ENCODE measurements at places on chromosomes 12 and 14.

DNA sequence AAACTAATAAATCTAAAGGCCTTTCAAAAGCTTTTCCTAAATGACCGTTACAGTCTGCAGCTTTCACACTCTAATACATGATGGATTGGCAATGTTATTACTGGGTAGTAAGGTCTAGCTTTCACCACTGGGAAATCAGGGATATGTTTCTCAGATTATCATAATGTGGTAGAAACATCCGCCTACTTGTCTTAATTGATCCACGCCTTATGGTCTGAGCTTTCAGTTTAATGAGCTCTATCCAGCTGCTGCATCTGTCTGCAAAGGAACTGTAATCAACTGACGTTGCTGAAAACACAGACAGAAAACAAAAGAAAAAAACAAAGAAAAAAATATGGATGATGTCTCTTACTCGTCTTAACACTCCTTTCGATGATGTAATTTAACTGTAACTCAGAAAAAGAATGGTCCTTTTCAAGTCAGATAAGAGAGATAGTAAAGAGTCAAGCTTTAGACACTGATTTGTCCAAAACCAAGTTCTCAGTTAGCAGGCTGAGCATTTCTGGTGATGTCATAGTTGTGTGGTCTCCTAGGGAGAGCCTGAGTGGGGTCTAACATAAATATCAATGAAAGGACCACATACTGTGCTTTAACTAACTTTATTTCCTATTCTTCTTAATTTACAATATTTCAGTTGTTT is 85.9 kb downstream of the C2CD5 start:
- no peak for DNase-seq

DNA sequence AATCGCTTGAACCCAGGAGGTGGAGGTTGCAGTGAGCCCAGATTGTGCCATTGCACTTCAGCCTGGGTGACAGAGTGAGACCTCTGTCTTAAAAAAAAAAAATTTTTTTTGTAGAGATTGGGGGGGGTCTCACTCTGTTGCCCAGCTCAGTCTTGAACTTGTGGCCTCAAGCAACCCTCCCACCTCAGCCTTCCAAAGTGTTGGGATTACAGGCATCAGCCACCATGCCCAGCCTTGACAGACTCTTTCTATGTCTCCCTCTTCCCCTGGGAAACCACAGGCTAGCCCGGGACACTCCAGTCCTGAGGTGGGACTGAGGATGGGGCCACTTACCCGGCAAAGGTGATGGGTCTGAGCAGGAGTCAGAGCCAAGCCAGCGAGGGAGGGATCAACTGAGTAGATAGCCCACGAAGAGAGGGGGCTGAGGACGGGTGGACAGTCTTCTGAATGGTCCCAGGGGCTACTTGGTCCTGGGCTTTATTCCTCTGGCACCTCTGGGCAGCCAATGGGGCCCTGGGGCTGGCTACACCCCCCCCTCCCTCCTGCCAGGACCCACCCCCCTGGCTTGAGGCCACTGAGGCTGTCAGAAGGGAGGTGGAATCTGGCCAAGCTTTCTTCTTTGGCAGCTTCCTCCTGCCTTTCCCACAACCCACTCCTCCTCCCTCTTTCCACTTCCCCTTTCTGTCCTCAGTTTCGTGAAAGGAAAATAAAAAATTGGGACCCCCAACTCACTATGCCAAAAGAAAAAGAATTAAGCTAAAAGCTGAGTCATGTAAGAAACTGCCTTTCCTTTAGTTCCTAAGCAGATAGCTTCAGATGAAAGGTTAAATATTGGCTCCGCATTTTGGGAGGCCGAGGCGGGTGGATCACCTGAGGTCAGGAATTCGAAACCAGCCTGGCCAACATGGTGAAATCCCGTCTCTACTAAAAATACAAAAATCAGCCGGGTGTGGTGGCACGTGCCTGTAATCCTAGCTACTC is at the start of gene SDS:
TSS of gene SDS (minus strand) at position 453 of the 981 bp plus-strand sequence. CDS start 4,179 bp downstream, outside the sequence.
- DNase-seq = no peak

DNA sequence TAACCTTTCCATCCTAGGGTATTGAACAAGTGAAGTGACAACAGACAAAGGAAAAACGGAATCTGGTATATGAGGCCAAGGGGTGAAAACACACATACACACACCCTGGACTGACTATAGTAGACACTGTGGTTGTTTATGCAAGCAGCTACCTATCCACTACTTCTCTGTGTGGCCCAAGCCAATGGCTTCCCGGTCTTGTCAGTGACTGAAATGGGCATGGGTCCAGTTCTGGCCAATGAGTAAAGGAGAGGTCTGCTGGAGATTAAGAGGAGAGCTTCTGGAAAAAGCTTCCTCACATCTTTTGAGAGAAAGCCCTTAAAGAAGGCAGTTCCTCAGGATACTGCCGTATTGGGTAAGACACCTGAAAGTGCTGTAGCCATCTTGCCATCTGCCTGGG is 19.3 kb downstream of the MBIP start:
- peak; percentile 20 for DNase-seq

GRCh38 chr14:49880267-49881064 is 12.4 kb upstream of the ARF6 start:
- DNase-seq = no peak

- DNase-seq = peak; percentile 64
Measured at GRCh38 chr12:112557951-112558630, 139.3 kb downstream of the PTPN11 start.

DNA sequence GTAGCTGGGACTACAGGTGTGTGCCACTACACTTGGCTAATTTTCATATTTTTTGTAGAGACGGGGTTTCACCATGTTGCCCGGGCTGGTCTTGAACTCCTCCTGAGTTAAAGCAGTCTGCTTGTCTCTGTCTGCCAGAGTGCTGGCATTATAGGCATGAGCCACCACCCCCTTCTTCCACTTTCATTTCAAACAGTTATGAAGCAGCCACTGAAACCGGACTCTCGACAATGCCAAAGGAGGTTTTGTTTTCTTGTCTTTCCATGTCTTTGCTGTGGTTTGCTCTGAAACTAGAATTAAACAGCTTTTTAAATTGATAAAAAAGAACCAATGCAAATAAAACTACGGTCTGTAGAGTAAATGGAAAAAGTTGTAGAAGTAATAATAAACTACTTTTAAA is 30.4 kb downstream of the RAP1B start:
- DNase-seq = no peak

- no peak for DNase-seq
Measured at GRCh38 chr12:50614167-50614759, 109.5 kb downstream of the DIP2B start.

GRCh38 chr14:92292673-92293072 is 30.3 kb upstream of the SLC24A4 start:
- no peak for DNase-seq

- DNase-seq = no peak
Measured at GRCh38 chr12:94143951-94144350, 4.4 kb upstream of the PLXNC1 start.

- DNase-seq = peak; percentile 87
Measured at GRCh38 chr12:52004042-52004648, 2.6 kb upstream of the TAMALIN start.

DNA sequence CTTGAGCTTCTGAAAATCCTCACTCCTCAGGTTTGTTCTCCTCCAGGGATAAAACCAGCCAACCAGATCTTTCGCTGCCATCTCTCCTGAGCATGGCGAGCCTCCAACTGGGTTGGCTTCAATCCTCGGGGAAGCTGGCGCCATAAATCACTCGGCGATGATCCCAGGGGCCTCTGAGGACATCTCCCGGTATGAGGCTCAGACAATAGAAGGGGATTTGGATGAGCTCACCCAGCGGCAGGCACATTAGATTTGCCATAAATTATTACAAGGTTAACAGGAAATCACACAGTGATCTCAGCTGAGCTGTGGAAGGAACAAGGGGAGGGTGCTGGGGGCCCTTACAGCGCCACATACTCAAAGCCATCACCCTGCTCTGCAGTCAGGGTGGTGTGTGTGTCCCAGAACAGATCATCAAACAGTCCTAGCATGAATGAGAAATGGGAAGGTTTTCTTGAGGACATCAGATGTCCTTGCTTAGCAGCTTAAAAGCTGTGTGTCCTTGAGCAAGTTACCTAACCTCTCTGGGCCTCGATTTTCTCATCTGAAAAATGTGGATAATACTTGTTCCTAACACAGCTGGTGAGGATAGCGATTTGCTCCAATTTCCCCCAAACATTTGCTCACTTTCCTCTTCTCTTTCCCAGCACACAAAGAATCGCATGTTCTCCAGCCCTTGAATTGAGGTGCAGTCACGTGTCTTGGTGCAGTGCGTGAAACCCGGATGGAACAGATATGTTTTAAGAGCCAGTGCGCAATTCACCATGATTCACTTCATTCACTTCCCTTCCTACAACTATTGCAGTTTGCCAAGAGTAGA is 142.8 kb downstream of the SCARB1 start:
- DNase-seq = peak; percentile 74

DNA sequence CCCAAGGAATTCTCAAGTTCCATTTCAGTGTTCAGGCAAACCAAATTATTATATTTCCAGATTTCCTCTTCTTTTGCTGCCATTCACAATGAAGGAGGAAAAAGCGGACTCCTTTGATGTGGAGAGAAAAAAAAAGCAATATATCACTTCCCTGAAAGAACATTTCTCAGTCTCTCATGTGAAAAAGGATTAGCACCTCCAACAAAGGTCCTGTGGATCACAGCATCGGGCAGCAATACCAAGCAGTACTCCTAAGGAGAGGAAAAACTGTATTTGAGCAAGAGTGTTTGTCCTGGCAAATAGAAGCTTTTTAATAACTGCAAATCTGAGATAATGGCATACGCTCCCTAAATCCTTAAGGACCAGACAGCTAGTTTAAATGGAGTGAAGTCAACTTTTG is 93.9 kb upstream of the RFX4 start:
- DNase-seq = no peak

GRCh38 chr12:99311373-99311772 is 336.2 kb upstream of the GARIN6 start:
- DNase-seq = no peak

DNA sequence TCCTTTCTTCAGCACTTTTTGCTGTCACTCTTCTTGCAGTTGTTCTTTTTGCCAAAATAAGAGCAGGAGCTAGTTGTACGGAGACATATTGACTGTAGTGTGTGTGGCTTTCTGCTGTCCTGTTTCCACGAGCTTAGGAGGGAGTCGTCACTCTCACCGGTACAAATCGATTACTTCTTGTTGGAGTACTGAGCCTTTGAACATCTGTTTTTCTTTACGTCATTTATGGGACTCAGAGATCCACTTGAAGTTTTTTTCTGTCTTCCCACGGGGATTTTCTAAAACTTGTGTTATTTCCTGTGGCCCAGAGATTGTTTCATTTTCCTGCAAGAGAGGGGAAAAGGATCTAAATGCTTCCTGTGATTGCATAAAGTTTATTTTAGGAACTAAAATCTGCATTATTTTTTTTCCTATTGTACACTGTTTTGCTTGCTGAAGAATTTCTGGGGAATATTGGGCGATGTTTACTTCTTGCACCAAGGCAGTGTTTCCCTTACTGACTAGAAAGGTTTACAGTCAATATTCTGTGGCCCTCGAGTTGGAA is 199.8 kb upstream of the ARHGAP5 start:
- DNase-seq = peak; percentile 3

DNA sequence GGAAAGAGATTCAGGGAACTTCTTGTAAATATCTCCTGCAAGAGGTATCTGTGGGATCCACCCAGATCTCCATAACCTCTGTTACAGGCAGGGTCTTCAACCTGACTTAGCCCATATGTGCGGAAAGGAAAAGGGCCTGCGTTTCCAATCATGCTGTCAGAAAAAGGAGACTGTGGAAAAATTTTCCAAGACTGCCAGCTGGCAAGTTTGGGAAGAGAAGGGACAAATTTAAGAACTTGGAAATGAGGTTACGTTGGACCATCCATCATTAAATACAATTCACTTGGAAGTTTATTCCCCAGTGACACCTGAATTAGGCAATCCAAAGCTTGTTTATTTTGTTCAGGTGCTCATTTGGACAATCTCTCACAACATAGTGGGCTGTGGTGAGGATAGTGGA is 13.9 kb downstream of the PTHLH start:
- DNase-seq = no peak

DNA sequence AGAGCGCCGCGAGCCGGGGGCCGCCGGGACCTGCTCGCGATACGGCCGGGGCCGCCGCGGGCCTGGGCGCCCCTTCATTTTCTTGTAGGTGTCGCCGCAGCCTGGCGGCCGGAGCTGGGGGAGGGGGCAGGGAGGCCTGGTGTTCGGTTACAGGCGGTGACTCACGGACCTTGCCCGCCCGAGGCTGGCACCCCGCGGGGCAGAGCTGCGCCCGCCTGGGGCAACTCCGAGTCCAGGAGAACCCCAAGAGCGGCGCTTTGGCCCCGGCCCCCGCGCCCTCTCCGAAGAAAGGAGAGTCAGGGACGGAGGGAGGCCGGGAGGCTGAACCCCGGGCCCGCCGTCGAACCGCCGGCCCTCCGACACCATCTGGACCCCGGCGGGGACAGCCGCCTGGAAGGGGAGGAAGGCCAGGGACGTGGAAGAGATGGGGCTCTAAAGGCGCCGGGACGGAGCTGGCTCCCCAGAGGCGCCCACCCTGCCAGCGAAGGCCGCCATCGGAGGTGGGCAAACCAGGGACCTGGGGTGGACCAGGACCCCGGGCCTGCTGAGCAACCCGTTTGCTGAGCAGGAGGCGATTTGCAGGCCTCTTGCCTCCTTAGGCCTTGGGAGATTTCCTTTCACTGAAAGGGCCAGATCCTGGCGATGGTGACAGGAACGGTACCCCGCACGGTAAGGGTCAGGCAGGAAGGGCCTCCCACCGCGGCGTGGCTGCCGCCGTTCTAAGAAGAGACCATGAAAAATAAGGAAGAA is 843 bp upstream of the NUAK1 start:
- peak; percentile 94 for DNase-seq

DNA sequence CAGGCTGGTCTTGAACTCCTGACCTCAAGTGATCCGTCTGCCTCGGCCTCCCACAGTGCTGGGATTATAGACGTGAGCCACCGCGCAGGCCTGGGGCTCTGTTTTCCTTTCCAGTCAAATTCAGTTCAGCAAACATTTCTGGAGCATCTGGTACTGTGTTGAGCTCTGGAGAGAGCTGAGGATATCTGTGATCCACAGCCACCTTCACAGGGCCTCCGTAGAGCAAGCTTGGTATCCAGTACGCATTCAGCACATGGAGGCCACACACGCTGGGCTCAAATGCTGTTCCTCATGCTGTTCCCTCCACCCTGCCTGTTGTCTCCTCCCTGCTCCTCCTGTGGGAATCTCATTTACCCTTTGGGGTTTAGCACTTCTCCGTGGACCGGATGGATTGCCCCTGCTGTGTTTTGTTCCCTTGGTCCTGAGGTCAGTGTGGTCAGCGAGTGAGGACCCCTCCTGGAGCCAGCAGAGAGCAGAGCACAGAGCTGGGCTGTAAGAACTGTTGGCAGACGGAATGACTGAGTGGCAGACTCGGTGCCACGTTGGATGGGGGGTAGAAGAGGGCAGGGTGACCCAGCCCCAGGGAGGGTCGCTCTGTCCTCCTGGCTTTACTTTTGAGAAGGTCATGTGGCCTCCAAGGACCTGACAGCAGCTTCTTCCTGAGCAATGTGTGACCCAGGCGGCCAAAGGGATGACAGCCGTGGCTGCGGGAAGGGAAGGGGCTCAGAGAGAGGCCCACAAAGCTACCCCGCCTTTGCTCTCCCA is 891 bp downstream of the RPS6KL1 start:
- DNase-seq = no peak
